T-helper 2 cell treated with Interferon-gamma antibody and Interleukin-4, amounts not matched to agents 5 μg/mL and 100 μg/mL, for 36 hours (primary cell): ENCODE measurements at places on chromosomes 7 and 10.

- no peak overlapping the region for H3K4me3 ChIP-seq
- H3K36me3 ChIP-seq = peaks cover 57% of the 10 kb centered on the region
- H3K4me1 ChIP-seq = peaks cover 8% of the 10 kb centered on the region
These were observed 42.5 kb downstream of the CDCA7L start for GRCh38 chr7:21903020-21903786.

DNA sequence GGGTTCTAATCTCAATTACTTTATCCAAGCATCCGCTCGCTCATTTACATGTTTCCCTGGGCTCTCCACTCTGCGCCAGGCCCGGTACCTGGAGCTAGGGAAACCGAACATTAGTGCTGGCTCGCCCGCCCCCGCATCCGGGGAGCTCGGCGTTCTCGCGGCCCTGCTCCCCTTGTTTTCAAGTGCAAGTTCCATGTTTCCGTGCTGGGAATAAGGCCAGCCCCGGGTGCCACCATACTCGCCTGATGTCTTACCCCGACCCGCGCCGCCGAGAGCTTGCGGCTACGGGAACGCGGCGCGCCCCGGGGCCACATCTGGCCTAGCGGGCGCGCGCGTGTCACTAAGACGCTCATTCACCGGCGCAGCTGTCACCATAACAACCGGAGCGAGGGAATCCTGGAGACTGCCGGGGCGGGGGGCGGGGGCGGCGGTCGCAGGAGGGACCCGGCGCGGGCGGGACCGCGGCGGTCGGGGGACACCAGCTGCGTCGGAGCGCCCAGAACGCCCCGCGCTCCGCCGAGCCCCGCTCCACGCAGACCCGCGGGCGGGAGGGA is at the start of gene NEURL1:
TSS of gene NEURL1 (plus strand) at position 344 of the 554 bp plus-strand sequence. CDS start 683 bp downstream, outside the sequence.
- H3K27ac ChIP-seq = no peak within 1 kb of the TSS
- peak within 1 kb of the TSS; percentile 85 for H3K4me3 ChIP-seq
- H3K4me1 ChIP-seq = peaks cover 9% of the 10 kb centered on the region
- H3K27me3 ChIP-seq = peaks cover 64% of the 10 kb centered on the region
- no peaks in the 10 kb centered on the region for H3K36me3 ChIP-seq

DNA sequence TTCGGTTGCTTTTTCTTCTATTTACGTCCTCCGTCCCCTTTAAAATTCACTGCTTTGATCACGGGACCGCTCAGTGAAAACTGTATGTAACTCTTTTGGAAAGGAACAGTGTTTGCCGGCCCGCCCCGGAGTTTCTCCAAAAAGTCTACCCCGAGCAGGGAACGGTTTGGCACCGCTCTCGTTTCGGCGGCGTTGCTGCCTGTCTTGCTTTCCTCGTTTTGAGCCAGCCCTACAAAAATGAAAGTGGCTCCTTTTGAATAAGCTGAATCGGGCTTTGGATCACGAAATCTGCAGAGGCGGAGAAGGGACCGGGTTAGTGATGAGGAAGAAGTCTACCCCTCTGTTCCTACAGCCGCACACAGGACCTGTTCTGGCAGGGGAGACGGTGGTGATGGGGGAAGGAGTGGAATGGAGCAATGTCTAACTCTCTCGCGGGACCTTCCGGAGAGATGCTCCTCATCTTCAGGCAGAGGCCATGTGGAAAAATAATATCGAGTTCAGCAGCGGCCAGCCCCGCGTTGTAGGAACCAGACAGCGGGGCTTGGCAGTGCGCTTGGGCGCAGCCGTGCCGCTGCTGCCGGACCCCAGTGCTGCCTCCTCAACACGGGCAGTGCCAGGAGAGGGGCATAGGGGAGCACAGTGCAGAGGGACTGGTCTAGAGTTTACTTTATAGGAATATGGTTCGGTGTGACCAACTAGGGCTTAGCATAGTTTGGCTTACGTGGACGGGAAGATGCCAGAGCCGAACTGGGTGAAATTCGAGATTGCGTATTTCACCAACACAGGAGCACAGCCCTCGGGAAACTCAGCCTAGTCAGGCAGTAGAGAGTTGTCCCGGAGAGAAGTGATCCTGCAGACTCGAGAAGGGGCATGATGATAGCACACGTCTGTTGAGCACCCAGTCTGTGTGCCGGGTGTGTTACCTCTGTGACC is 1.4 kb downstream of the HTRA1 start:
- no peak for DNase-seq
- H3K4me1 ChIP-seq = peaks cover 2% of the 10 kb centered on the region
- H3K36me3 ChIP-seq = peaks cover 2% of the 10 kb centered on the region
- H3K27ac ChIP-seq = no peak overlapping the region

- no peak overlapping the region for H3K4me3 ChIP-seq
- peaks cover 67% of the 10 kb centered on the region for H3K4me1 ChIP-seq
- H3K27me3 ChIP-seq = no peaks in the 10 kb centered on the region
- no peak for DNase-seq
- peaks cover 2% of the 10 kb centered on the region for H3K36me3 ChIP-seq
These were observed 151.0 kb upstream of the AHR start for GRCh38 chr7:17147409-17147808.

GRCh38 chr7:52168085-52168484 is 851.5 kb upstream of the COBL start:
- no peaks in the 10 kb centered on the region for H3K36me3 ChIP-seq
- no peaks in the 10 kb centered on the region for H3K4me1 ChIP-seq
- H3K27me3 ChIP-seq = no peaks in the 10 kb centered on the region
- no peak overlapping the region for H3K27ac ChIP-seq
- no peak for DNase-seq
- no peak overlapping the region for H3K4me3 ChIP-seq

DNA sequence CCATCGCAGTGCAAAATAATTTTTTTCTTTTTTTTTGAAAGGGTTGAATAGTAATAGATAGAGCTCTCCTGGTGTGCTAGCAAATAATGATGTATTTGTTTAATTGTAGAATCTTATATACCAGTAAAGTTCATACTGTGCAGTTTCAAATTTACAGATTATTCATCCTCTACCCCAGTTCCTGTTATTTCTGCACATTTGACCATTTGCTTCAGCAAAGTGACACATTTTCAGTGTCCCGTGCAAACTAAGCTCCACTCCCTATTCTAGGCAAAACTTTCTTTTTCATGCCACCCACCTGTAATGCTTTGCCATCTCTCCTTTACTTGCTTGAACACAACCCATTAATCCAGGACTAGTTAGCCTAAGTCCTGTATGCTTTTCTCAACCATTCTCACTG is 43.0 kb downstream of the SHOC2 start:
- no peak for DNase-seq
- peaks cover 8% of the 10 kb centered on the region for H3K36me3 ChIP-seq
- no peak overlapping the region for H3K27ac ChIP-seq
- H3K4me1 ChIP-seq = peaks cover 3% of the 10 kb centered on the region
- H3K27me3 ChIP-seq = no peaks in the 10 kb centered on the region
- no peak overlapping the region for H3K4me3 ChIP-seq

DNA sequence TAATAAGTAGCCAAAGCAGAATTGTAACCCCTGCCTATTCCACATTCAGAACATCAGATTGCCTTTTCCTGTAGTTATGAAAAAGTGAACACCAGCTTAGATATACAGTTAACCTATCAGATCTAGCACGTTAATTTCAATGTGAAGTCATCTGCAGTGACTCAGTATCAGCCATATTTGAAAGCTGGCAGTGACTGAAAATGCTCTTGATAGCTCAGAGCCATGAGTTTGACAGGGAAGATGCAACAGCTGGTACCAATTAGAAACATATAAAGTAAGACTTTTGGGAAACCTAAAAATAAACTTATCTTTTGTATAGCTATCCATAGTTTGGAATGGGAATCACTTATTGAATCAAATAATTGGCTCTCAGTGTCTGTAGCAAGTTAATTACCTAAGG is 284.1 kb upstream of the NPSR1 start:
- no peaks in the 10 kb centered on the region for H3K36me3 ChIP-seq
- H3K27me3 ChIP-seq = no peaks in the 10 kb centered on the region
- H3K4me1 ChIP-seq = no peaks in the 10 kb centered on the region
- H3K4me3 ChIP-seq = no peak overlapping the region
- no peak overlapping the region for H3K27ac ChIP-seq

DNA sequence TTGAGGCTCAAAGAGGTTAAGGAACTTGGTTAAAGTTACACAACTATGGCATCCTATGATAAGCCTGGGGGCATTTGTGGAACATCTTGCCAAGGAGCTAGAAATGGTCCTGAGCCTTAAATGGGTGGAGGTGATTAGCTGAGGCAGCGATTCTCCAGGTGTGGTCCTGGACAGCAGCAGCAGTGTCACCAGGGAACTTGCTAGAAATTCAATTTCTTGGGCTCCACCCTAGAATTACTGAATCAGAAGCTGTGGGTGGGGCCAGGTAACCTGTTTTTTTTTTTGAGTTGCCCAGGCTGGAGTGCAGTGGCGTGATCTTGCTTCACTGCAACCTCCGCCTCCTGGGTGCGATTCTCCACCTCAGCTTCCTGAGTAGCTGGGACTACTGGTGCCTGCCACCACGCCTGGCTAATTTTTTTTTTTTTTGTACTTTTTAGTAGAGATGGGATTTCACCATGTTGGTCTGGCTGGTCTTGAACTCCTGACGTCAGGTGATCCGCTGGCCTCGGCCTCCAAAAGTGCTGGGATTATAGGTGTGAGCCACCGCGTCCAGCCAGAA is 13.1 kb downstream of the RPS24 start:
- H3K36me3 ChIP-seq = peaks cover 17% of the 10 kb centered on the region
- H3K27me3 ChIP-seq = no peaks in the 10 kb centered on the region
- no peak overlapping the region for H3K4me3 ChIP-seq

GRCh38 chr7:124033095-124033806 is 384 bp upstream of the TMEM229A start:
- peaks cover 2% of the 10 kb centered on the region for H3K4me1 ChIP-seq
- no peak for DNase-seq
- H3K36me3 ChIP-seq = peaks cover 3% of the 10 kb centered on the region
- H3K27me3 ChIP-seq = peaks cover 48% of the 10 kb centered on the region

GRCh38 chr10:24731942-24732341 is 8.3 kb upstream of the ARHGAP21 start:
- no peak overlapping the region for H3K27ac ChIP-seq
- no peak overlapping the region for H3K4me3 ChIP-seq
- no peak for DNase-seq
- no peaks in the 10 kb centered on the region for H3K36me3 ChIP-seq
- peaks cover 5% of the 10 kb centered on the region for H3K27me3 ChIP-seq

DNA sequence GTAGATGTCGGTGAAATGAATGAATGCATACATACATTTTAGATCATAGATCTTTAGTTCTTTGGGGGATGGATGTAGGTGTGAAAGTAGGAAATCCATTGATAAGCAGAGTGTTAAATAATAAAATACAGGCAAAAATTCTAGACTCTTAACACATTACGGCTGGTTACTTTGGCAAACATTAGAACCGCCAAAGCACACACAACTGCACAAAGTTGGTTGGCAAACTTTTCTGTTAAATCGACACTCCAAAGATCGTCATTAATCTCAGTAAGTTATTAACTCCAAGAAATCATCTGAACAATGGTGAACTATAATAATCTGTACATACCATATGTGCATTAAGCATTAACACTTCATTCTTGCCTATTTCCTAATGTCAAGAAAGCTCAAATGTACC is 231.2 kb downstream of the PLXNA4 start:
- peaks cover 35% of the 10 kb centered on the region for H3K27me3 ChIP-seq
- H3K4me3 ChIP-seq = no peak overlapping the region
- peaks cover 1% of the 10 kb centered on the region for H3K4me1 ChIP-seq
- no peak for DNase-seq

- no peak overlapping the region for H3K27ac ChIP-seq
- peaks cover 11% of the 10 kb centered on the region for H3K36me3 ChIP-seq
- H3K27me3 ChIP-seq = no peaks in the 10 kb centered on the region
- H3K4me1 ChIP-seq = peaks cover 29% of the 10 kb centered on the region
These were observed 1.5 kb upstream of the NCOA4 start for GRCh38 chr10:46031648-46032532.

- H3K36me3 ChIP-seq = no peaks in the 10 kb centered on the region
- peaks cover 3% of the 10 kb centered on the region for H3K4me1 ChIP-seq
These were observed 10.2 kb downstream of the VENTX start for GRCh38 chr10:133247681-133248333.

DNA sequence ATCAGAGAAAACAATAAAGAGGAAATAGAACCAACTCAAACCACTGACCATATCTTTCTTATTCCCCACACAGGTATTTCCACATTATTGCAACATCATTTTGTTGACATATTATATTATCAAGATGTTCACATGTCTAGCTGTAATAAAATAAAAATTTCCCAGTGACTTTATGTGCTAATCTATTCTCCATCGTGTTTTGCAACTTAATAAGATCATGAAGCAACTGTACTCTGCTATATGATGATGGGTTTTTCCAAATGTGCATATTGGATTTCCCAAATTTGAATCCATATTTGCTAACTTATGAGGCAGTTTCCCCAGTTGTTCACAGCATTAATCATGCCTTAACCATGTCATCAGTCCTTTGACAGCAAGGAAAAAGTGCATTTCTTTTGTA is 127.8 kb downstream of the ITGB8 start:
- DNase-seq = no peak
- no peaks in the 10 kb centered on the region for H3K4me1 ChIP-seq
- H3K36me3 ChIP-seq = no peaks in the 10 kb centered on the region
- no peaks in the 10 kb centered on the region for H3K27me3 ChIP-seq

DNA sequence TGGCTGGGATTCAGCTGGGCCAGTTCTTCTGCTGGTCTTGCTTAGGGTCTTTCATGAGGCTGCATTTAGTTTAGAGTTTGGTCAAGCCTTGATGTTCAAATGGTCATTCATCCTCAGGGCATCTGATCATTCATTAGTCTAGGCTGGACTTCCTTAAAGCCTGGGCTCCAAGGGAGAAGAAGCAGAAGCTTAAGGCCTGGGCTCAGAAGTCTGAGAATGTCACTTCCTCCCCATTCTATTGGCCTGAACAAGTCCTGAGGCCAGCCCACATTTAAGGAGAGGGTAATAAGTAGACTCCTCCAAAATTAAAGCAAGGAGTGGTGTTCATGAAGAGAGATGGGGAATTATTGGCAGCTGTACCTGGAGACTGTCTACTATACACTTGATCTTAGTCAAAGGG is 193.2 kb upstream of the HABP2 start:
- DNase-seq = no peak
- H3K4me1 ChIP-seq = no peaks in the 10 kb centered on the region
- no peak overlapping the region for H3K4me3 ChIP-seq
- peaks cover 2% of the 10 kb centered on the region for H3K27me3 ChIP-seq

- DNase-seq = no peak
- H3K27ac ChIP-seq = no peak overlapping the region
- peaks cover 12% of the 10 kb centered on the region for H3K4me1 ChIP-seq
- peaks cover 71% of the 10 kb centered on the region for H3K27me3 ChIP-seq
These were observed 2.1 kb downstream of the AFAP1L2 start for GRCh38 chr10:114402233-114402632.

DNA sequence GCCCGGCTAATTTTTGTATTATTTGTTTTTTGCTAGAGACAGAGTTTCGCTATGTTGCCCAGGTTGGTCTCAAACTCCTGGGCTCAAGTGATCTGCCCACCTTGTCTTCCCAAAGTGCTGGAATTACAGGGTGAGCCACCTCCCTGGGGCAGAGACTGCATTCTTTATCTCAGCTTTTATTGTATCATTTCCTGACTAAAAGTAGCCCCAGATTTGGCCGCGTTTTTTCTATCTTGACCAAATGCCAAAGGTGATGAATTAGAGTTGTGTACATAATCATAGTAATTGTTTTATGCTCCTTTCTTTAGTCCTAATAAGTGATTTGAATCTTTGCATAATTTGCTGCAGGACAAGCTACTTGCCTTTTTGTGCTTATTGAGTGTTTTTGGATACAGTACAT is 3.1 kb upstream of the SMNDC1 start:
- no peak overlapping the region for H3K4me3 ChIP-seq
- H3K27ac ChIP-seq = no peak overlapping the region
- peaks cover 12% of the 10 kb centered on the region for H3K36me3 ChIP-seq
- peaks cover 32% of the 10 kb centered on the region for H3K4me1 ChIP-seq
